Heart right ventricle (tissue), 16 donors: ENCODE measurements at places on chromosomes 2 and 18.

- DNase-seq: no peak
These were observed 1.3 kb downstream of the SP9 start for GRCh38 chr2:174335988-174336500.

DNA sequence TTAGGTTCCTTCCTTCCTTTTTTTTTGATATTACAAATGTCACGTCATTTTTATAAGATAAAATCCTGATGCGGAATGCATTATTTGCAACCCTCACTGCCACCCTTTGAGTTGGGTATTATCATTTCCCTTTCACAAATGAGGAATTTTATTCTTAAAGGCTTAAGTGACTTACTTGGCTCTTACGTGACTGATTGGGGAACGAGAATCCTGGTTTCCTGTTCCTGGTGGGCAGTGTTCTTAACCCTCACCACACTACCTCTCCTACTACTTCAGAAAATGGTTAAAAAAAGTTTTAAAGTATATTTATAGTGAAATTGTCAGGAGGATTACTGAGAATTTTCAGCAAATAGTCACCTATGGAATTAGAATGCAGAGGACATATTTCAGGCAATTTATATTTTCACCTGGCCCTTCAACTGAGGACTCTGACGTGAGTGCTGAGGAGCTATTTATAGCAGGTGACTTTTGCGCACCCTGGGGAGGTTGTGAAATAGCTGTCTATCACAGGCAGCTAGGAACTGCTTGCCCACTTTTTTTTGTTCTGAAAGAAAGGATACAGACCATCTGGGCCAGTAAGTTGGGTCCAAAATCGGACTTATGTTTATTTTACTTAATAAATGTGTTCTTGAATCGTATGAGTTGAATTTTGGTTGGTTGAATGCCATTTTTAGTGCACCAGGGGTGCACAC lies 18.7 kb upstream of the RASGRP3 start:
- DNase-seq: peak; percentile 66

DNA sequence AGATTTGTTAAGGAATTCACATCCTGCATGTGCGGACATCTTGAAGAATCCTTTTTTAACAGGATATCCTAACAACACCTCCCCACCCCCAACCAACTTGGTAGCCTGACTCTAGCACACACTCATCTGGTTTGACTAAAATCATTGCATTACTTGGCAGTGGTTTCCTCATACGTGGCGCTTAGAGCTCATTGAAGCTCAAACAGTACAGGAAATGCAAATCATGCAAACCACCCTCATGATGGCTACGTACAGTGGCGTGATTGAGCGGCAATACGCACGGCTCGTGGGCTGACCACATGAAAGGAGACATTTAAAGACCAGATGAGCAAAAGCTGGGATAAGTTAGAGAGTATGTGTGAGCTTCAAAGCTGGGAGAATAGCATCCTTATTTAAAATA lies 336.2 kb downstream of the ZEB2 start:
- no peak for DNase-seq

DNA sequence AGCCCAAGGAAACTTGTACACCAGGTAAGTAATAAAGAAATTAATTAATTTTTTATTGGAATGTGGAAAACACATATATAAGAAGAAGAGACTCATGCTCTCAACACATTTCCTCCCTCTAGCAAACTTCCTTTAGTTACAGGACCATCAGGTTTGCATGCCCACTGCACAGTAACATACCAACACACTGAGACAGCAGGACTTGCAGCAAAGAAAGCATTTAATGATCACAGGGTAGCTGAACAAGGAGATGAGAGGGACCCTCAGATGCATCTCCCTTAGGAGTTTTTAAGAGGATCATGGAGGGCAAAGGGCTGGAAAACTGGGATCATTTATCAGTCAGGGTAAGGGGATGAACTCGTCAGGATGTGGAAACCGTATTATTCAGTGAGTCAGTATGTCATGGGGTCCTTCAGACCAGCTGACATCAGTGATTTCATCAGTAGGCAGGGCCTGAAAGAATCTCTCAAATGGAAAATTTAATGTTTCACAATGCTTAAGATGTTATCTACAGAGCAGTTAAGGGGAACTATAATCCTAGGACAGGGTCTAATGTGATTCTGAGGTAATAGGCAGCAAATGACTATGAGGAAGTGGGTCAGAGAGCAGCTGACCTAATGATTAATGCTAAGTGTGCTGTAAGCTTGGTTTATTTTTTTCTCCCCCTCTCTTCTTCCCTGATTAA lies 193.8 kb upstream of the RND3 start:
- no peak for DNase-seq

GRCh38 chr2:57806449-57806968 lies 240.1 kb upstream of the VRK2 start:
- DNase-seq: no peak

- no peak for DNase-seq
These were observed 42.5 kb upstream of the PAX3 start for GRCh38 chr2:222341331-222341730.

DNA sequence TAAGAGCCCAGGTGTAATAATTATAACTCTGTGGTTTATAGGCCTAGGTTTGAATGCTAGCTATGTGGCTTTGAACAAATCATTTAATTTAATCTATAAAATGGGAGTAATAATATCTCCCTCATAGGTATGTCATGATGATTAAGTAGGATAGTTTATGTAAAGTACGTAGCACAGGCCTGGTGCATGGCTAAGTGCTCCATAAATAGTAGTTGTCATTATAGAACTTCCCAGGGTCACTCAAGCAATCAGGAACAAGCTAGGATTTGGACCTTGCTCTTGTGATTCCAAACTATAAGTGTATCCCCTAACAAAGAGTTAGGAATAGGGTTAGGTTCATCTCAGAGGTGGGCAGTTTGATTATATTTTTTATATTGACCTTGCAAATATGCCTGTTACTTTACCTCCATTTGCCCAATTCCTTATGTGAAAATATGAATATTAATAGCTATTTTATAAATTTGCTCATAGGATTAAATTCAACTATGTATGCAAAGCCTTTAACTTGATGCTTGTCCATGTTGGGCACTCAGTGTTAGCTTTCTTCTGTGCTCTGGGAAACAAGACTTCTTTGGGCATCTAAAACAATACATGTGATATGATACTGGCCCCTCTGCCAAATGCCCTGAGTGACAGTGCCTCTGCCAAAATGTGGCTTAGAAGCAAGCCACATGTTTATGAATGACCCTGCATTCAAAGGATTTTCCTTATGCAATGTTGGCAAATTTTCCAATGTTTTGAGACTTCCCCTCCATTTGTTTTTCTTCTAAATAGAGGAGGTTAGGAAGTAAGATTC lies 353.6 kb downstream of the KIAA1328 start:
- no peak for DNase-seq

- no peak for DNase-seq
These were observed 203.4 kb upstream of the RAB6C start for GRCh38 chr2:129775952-129776653.

GRCh38 chr18:75473316-75473715 lies 45.8 kb upstream of the SMIM21 start:
- DNase-seq: no peak

GRCh38 chr2:40719414-40719813 lies 267.5 kb upstream of the SLC8A1 start:
- DNase-seq: no peak

DNA sequence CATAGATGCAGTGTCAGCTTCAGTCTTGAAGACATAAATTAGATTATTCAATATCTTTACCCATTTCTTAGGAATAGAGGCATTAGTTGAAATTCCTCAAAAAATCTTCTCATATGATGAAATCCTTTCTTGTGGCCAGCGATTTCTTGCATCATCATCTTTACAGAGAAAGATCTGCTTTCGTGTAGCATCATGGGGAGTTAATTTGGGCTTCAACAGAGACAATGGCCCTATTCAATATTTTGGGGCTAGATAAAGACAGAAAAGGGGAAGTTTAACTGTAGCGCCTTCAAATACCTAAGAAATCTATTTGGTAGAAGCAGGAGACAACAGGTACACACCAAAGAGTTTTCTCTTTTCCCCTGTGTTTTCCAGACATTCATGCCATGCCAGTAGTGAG lies 73.8 kb downstream of the TGFA start:
- no peak for DNase-seq

- DNase-seq: no peak
These were observed 69.2 kb downstream of the EHBP1 start for GRCh38 chr2:62774555-62775366.
